Activated naive CD8-positive, alpha-beta T cell treated with anti-CD3 and anti-CD28 coated beads, Interleukin-2, amount 10 ng/mL, durations not matched to agents 7 days and 5 days (primary cell): ENCODE measurements at places on chromosomes 1 and 21. TPM values are rescaled to one million over a fixed set of nuclear protein-coding genes. Genes with fewer than 3 reads are reported as not detected.

The NBPF14 gene
- total RNA-seq = 16.8 TPM

The PEX11B gene
- total RNA-seq = 31.0 TPM

The HCRTR1 gene
- not detected for total RNA-seq

The RAB3B gene
- total RNA-seq = 0.06 TPM

The IFFO2 gene
- total RNA-seq = 21.6 TPM

The NENF gene
- 30.0 TPM for total RNA-seq

The S100A5 gene
- 2.7 TPM for total RNA-seq

The KIF17 gene
- total RNA-seq = not detected

The DNAI4 gene
- total RNA-seq = 3.1 TPM

The KDF1 gene
- 1.8 TPM for total RNA-seq

The FCRL1 gene
- total RNA-seq = 0.50 TPM

The CD1D gene
- not detected for total RNA-seq

The PDZK1 gene
- 0.30 TPM for total RNA-seq

- no peak for DNase-seq
Observed at GRCh38 chr1:218299416-218299815, 14.3 kb downstream of the RRP15 start.

DNA sequence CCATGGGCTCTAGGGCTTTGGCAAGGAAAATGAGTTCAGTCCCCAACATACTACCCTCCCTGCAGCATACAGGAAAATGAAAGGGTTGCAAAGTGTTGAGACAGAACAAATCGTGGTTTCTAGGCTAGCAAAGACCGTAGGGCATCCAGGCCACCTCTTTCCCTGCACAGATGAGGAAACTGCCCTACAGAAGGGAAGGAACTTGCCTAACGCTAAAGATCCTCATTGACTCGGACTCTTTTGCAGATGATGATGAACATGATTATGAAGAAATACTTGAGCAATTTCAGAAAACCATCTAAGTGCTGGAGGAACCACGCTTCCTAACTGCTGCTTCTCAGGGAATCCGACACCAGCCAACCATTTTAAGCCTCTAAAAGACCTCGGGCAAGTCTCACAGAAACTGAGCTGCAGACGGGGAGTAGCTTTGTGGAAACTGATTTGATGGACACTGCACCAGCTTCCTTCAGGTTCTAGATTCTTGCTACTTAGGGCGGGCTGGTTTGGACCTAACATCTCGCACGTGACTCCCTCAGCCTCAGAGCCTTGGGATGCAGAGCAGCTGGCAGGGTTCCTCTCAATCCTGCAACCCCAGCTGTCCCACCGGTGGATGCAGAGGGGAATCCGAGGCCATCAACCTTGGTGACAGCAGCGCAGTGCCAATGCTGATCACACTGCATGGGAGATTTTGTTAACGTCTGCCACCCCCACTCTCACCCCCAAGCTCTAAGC, 13.4 kb downstream of the THEMIS2 start:
- no peak for DNase-seq

DNA sequence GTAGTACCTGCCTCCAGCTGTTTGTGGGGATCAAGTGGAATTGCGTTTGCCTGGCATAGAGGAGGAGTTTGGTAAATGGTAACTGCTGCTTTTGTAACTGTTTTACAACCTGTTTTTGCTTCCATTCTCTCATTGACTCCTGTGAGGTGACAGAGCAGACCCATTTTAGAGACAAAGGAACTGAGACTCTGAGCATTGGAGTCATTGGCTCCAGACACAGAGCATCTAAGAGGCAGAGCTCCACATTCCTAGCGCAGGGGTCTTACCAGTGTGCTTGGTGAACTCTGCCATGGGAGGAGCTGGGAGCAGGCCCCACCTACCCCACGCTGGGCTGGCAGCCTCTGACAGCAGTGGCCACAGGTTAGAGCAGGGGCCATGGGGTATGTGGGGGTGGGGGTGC, 2.4 kb downstream of the LDLRAP1 start:
- DNase-seq = no peak

DNA sequence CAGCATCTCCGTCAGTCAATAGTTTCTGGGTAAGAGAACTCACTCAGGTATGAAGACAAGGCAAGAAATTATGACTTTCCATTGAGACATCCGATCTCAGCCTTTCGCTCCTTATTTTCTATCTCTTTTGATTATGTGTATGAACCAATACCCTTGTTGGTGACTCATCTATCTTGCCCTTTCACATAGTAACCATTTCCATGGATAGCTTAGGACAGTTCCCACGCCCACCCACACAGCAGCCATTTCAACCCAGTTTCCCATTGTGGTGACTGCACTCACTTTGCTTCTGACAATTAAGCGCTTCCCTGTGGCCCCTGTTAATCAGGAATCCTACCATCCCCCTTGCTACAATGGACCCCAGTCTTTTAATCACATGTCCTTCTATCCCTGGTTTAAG, 210.6 kb upstream of the ADGRL2 start:
- DNase-seq = no peak

- no peak for DNase-seq
Observed at GRCh38 chr1:41754540-41754939, 164.2 kb downstream of the HIVEP3 start.

DNA sequence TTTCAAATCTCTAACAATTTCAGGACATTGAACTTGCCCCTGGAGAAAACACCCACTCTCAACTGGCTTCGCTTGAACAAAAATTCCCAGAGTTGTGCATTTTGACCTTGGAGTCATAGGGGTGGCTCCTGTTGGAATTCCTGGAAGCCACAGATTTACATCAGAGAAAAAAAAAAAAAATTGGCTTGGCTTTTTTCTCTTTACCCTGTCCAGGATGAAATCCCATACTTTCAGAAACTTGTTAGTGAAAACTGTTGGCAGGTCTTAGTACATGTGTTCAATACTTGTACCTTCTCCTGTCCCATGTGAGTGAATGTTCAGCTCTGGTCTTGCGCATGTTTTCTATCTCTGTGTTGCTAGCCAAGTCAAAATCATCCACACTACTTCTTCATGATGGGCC, 228.8 kb downstream of the TGFB2 start:
- DNase-seq = no peak

GRCh38 chr1:14259191-14259757, 339.2 kb upstream of the KAZN start:
- no peak for DNase-seq

DNA sequence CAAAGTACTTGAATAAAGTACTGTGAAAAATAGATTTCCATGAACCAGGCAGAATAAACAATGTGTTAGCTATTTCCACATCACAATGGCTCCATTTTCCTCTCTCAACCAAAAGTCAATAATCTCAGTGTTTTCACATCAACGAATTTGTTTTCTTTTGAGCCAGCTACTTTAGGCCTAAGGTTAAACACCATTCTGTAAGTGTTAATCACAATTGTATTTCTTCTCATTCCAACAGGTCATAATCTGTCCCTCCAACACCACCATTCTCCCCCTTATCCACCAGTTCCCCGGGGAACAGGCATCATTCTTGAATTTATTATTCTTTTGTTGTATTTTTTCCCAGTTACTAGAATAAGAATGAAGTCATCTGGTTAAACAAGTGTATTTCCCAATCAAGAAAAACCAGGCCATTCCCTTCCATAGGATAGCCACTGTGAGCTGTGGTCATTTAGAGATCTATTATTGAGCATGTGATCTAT, 66.2 kb upstream of the PALMD start:
- no peak for DNase-seq

DNA sequence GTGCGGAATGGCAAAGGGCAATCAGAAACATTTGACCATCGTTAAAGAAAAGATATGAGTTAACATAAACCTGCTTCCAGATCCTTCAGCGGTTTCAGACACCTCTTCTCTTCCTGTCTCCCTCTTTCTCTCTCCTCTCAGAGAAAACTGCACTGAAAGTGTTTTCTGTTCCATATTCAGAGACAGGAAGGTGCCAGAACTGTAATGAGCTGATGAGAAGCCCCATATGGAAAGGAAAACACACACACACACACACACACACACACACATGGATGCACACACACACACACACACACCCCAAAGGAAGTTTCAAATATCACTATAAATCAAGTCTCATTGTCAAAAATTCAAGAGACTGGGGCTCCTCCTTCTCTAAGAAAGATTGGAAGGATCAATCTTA, 515.5 kb downstream of the NUF2 start:
- no peak for DNase-seq

- no peak for DNase-seq
Observed at GRCh38 chr1:155880251-155880650, 20.9 kb downstream of the SYT11 start.

DNA sequence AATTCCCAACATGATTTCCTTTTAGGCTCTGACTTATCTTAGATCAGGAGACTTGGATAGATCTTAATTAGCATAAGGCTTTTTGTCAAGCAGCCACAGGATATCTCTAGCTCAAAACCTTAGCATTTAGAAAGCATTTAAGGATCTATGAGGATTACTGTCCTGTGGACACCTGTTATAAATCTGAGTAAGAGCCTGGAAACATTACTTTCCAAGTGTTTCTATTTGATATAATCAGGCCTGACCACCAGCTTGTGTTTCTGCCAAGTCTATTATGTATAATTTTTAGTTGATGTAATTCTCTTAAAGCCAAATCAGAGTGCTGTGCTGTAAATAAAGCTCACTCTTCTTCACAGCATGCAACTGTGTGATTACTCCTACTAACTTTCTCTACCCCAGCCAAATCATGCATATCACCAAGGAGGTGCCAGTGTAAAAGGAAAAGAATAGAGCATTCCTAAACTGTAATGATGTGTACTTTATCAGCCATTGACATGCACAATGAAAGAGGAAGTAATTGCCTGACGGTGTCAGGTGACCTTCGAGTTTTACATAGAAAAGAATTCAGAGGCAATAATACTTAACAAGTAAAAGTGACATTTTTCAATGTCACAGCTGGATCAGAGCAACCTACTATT, 309.9 kb upstream of the PRMT6 start:
- DNase-seq = no peak

DNA sequence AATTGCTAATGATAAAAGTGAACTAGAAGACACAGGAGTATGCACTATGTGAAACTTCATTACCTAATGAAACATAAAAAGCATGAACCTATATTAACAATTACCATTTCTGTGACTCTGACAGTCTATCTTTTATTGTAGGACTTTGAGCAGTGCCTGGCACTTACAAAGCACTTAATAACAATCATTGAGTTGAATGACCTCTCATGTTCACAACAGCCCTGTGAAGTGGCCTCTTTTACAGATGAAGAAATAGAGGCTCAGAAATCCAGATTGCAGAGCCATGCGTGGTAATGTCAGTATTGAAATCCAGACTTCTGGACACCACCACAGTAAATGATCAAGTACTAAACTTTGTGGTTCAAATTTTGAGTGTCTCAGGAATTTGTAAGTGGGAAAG, 326.4 kb downstream of the NTNG1 start:
- no peak for DNase-seq

DNA sequence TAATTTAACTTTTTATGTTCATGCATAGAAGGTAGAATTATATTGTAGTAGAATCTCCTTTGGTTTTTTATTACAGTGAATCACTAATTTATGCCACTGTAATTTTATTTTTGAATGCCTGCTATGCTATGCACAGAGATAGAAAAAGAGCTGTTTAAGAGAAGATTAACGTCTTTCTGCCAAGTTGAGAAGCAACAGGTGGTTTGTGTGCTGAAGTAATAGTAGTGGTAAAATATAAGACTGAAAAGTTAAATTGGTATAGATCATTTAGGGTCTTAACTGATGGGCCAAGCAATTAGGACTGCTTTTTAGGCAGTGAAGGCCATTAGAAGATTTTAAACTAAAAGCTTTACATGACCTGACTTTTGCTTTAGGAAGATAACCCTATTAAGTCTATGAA, 115.1 kb downstream of the SYT14 start:
- DNase-seq = no peak

DNA sequence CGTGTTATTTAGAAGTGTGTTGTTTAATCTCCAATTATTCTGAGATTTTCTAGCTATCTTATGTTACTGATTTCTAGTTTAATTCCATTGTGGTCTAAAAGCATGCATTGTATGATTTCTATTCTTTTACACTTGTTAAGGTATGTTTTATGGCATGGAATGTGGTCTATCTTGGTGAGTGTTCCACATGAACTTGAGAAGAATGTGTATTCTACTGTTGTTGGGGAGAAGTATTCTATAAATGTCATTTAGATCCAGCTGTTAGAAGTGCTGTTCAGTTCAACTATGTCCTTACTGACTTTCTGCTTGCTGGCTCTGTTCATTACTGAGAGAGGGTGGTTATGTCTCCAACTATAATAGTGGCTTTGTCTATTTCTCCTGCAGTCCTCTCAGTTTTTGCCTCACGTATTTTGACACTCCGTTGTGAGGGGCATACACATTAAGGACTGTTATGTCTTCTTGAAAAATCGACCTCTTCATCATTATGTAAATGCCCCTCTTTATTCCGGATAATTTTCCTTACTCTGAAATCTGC, 12.0 kb upstream of the PLA2G5 start:
- DNase-seq = no peak

GRCh38 chr1:94621395-94621794, 79.8 kb upstream of the F3 start:
- no peak for DNase-seq

DNA sequence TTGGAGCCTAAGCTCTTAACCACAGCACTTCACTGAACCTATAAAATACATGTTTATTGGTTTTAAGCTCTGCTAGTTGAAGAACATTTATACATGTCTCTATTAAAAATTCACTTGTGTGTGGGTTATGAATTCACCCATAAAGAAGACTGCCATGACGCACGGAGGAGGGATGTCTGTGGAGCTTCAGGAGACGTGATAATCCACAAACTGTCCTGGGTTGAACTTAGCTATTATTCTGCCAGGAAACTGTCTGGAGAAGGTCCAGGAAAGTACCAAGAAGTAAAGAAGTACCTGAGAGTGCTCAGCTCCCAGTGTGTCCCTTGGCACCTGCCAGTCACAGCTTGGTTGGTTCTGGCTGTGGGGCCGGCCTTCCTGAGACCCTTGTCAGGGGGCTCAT, 56.3 kb downstream of the DDR2 start:
- DNase-seq = no peak

GRCh38 chr21:39553331-39553730, 59.4 kb upstream of the B3GALT5 start:
- DNase-seq = no peak

- no peak for DNase-seq
Observed at GRCh38 chr1:111561328-111561727, 57.9 kb upstream of the ADORA3 start.

DNA sequence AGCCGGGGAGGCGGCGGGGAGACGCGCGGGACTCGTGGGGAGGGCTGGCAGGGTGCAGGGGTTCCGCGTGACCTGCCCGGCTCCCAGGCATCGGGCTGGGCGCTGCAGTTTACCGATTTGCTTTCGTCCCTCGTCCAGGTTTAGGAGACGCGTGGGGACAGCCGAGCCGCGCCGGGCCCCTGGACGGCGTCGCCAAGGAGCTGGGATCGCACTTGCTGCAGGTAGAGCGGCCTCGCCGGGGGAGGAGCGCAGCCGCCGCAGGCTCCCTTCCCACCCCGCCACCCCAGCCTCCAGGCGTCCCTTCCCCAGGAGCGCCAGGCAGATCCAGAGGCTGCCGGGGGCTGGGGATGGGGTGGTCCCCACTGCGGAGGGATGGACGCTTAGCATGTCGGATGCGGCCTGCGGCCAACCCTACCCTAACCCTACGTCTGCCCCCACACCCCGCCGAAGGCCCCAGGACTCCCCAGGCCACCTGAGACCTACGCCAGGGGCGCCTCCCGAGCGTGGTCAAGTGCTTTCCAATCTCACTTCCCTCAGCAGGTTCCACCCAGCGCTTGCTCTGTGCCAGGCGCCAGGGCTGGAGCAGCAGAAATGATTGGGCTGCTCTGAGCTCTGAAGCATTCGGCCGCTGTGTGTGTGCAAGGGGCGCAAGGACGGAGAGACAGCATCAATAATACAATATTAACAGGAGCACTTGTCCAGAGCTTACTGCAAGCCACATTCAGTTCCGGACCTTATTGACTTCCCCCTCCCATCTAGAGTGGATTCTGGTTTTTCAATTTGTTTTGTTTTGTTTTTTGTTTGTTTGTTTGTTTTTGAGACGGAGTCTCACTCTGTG, 10.3 kb downstream of the SIM2 start:
- no peak for DNase-seq
